ENCODE measurements at places on chromosomes 4 and X.

GRCh38 chr4:127783026-127783769 is 1.1 kb downstream of the HSPA4L start:
- no peak for DNase-seq

- DNase-seq = no peak
These were observed 158.3 kb upstream of the TAPT1 start for GRCh38 chr4:16384576-16384975.

- no peak for DNase-seq
These were observed 54.0 kb upstream of the AFAP1 start for GRCh38 chr4:7993671-7994070.

DNA sequence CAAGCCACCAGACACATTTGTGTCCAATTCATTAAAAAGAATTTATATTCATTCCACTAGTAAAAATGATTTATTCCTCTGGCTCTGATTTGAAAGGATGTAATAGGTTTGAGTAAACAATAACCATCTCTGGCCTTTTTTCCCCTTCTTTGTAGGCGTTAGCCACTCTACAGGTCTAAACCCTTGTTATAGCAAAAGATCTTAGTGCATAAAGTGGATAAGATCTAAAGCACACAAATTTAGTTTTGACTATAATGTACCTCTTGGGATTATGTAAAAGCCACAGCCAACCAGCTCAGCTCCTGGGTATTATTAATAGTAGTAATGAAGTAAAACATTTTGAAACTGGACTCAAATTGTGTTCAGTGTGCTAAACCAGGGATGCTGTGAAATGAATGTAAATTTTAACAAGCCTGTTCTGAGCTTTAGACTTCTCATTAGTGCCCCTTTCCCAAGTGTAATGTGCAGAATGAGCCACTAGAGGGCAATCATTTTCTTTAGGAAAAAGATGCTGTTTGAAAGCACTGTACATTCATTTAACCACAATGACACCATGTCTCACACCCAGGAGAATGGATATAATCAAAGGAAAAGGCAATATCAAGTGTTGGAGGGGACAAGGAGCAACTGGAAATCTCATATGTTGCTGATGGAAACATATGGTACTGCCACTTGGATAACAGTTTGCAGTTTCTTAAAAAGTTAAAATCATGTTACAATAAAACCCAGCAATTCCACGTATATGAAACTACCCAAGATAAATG is 69.7 kb downstream of the KLHL8 start:
- no peak for DNase-seq

- no peak for DNase-seq
These were observed 25.2 kb upstream of the PNMA5 start for GRCh38 chrX:153019166-153019565.

DNA sequence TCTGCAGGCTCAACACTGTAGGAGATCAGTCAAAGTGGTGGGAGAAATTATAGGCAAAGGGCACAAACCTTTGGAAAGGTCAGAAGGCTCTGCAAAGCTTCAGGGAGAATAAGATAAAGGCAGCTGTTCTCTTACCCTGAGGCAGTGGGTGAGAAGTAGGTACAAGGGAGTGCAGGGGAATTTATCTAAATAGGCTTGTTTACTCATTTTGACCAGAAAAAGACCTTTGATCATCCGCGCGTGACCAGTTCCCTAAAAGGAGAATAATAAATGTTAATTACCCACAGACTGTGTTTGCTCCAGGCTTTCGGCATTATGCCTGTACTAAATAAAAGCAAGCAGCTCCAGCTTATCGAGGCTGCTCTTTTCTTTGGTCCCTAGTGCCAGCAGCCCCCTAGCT is 9.3 kb downstream of the FGFBP2 start:
- no peak for DNase-seq

DNA sequence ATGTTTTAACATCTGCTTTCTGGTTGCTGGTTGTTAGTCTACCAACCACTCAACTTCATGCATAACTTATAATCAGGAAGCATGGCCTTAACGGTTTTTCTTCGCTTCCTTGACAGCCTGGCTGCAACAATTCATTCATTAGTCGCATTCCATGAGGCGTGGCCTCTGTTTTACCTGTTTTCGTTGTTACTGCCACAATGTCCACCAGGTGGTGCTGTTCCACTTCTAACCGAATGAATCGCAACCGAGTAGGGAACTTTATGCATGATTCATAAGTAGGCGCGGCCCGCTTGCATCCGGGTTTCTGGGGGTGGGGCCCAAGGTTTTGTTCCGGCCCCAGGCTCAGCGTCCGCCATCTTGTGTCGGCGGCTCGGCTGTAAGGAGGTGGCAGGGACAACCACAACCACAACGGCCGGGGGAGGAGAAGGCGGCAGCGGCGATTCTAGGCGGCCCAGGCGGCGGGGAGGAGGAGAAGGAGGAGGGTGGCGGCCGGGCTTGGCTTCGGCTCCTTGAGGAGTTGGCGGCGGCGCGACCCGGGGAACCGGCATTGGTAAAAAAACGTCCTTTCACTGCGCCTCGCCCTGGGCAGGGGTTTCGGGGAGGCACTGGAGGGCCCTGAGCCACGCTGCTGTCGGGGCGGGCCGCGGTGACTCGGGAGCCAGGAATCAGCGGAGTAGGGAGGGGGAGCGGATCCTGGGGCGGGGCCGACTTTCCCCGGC is at the start of gene UBA1:
Gene UBA1 (plus strand): TSS at position 355 of the 719 bp plus-strand sequence. CDS start 4,974 bp downstream, outside the sequence.
- peak; percentile 76 for DNase-seq

- no peak for DNase-seq
These were observed 55.6 kb upstream of the TADA2B start for GRCh38 chr4:6987588-6987961.

GRCh38 chr4:151276787-151277562 is at the start of gene PRSS48:
TSS of gene PRSS48 (plus strand) at chr4:151277161. CDS start at chr4:151277173, 12 bp downstream.
- DNase-seq = peak; percentile 1

DNA sequence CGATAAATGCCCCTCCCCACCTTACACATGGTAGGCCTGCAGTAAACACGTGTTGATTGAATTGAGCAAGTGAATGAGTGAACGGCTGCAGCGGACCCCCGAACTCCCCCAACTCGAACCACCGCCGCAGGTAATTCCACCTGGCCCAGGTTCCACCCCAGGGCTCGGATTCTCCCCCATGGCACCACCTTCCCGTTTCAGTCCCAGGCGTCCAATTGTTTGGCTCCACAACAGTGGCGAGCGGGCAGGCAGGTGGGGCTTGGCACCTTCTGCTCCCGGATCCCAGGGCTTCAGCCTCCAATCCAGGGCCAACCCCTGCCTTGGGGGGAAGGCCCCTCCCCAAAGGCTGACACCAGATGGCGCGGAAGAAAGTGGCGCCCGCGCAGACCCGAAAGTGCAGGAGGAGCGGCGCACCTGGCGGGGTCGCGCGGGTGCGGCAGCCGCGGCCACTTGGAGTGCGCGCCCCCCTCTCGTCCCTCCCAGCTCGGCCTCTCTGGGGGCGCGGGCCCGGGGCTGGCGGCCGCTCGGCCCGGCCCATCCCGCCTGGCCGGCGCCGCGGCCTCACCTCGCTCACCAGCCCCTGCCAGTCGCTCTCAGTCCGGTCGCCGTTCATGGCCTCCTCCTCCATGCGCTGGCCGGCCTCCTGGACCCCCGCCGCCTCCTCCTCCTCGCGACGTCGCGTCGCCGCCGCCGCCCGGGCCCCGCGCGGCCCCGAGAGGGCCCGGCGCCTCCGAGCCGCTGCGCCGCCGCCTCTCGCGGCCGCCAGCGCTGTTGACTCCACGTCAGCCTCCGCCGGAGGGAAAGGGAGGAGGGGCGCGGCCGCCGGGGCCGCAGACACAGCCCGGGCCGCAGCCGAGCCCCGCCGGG is at the start of gene CCDC149:
Gene CCDC149 (minus strand): TSS at position 791 of the 867 bp plus-strand sequence. CDS start 178 bp downstream, at position 613.
- no peak for DNase-seq

DNA sequence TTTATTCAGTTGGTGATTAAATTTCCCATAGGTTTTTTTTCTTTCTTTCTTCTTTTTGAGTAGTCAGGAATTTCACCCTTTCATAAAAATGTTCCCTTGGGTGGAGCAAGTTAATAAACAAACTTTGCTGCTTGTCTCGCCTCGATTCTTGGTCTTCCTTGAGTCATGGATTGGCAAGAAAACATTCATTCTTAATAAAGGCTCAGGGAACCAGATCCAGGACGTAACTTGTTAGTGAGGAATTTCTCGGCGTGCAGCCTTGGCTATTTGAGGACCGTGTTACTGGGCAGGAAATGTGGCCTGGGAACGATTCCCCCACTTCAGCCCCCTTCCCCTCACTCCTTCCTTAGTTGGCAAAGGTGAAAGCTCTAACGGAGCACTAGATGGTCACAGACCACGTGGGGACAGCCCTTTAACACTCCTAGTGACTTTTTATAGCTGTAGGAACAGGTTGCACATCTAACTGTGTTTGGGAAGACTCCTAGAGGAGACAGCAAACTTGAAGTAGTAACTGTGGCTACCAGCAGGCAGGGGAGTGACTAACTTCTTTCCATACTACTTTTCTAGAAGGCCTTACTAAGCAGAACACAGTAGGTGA is 106.8 kb downstream of the UCHL1 start:
- DNase-seq = no peak

DNA sequence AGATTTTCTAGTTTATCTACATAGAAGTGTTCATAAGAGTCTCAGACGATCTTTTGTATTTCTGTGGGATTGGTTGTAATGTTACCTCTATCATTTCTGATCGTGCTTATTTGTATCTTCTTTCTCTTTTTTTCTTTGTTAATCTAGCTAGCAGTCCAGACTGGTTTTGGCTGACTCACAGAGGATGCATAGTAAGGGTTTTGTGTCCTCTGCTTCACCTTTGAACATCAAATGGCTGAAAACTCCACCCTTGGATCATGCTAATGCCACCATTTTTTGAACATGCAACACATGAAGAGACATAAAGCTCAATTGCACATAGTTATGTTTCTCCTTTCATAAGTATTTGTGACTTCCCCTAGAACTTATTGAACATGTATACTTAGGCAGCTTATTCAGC is 22.8 kb downstream of the TMPRSS11A start:
- DNase-seq = no peak

DNA sequence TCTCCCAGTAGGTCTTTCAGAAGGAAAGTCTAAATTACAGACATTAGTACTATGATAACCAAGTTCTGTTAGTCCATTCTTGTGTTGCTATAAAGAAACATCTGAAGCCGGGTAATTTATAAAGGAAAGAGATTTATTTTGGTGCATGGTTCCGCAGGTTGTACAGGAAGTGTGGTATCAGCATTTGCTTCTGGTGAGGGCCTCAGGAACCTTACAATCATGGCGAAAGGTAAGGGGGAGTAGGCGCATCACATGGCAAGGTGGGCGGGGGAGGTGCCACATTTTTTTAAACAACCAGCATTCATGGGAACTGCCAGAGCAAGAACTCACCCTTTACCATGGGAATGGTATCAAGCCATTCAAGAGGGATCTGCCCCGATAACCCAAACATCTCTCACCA is 26.2 kb upstream of the USP46 start:
- DNase-seq = no peak

GRCh38 chr4:58849026-58849425 is 1738.8 kb upstream of the IGFBP7 start:
- DNase-seq = no peak

- DNase-seq = no peak
These were observed 49.7 kb upstream of the ARMCX2 start for GRCh38 chrX:101709384-101709783.

- DNase-seq = no peak
These were observed 31.5 kb downstream of the SLC9A7 start for GRCh38 chrX:46727441-46727840.

GRCh38 chrX:38798956-38799355 is 2.3 kb upstream of the MID1IP1 start:
- no peak for DNase-seq

DNA sequence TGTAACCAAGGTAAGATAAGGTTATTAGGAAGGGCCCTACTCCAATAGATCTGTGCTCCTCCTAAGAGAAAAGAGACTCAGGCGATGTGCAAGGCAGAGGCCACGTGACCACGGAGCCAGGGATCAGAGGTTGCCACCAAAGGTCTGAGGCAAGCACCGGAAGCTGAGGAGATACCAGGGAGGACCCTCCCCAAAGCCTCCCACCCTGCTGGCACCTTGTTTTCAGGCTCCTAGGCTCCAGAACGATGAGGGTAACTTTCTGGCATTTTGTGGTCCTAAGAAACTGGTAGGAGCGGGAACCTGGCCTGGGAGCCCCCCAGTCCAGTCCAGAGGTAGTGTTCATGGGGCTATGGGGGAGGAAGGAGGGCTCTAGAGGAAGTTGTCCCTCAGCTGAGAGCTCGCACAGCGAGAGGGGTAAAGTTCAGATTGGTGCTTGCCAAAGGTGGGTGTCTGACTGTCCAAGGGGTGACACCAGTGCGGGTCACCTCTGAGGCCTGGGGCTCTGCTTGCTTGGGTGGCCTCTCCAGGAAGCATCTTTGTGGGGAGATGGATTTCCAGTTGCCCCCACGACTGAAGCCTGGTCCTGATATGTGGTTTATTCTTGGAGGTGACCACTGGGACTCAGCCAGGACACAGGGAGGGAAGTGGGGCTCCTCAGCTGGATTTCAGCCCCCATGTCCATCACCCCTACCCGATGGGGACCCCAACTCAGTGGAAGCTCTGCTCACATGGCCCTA is 7.5 kb upstream of the LETM1 start:
- DNase-seq = no peak

GRCh38 chr4:73589261-73589847 is 30.9 kb downstream of the RASSF6 start:
- no peak for DNase-seq

DNA sequence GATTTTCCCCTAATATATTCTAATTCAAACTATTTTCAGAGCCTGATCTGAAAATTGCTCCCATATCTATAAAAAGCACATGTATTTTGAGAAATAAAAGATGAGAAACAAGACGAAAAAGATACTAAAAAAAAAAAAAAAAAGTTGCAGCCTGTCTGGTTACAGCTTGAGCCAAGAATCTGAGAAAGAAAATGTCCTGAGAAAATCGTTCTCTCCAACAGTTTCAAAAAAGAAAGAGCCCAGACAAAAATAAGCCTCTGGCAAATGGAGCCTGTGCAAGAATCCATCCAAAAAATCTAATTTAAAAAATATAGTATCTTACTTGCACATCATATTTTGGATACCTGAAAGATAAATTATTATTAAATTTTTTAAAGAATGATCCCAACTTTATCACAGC is 163.0 kb upstream of the TBL1X start:
- no peak for DNase-seq

- no peak for DNase-seq
These were observed 126.0 kb downstream of the F11 start for GRCh38 chr4:186392017-186392416.

- DNase-seq = no peak
These were observed 91.8 kb downstream of the PLAC1 start for GRCh38 chrX:134566506-134566905.

DNA sequence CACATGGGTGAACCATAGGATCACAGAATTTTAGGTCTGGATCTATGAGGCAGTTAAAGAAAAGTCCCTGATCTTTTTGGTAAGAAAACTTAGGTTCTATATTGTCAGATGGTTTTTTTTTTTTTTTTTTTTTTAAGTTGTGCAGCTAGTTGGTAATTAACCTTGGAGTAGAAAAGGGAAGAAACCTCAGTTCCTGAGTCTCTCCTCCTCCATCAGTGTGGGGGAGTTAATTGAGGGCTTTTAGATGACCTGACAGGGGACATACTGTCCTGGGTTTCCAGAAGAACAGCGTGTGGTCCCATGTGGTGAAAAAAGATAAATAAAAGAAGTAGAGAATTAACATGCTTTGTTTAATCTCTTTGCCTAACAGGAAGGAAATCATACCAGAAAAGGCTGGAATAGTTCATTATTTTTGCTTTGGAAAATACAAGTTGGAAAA is 123.7 kb downstream of the ARHGAP10 start:
- DNase-seq = no peak

GRCh38 chr4:120198411-120198810 is 131.8 kb upstream of the MAD2L1 start:
- DNase-seq = no peak

- DNase-seq = no peak
These were observed 51.1 kb upstream of the NUDT6 start for GRCh38 chr4:122973465-122973864.

GRCh38 chr4:124334119-124334518 is 378.4 kb downstream of the ANKRD50 start:
- no peak for DNase-seq
